Suprapubic skin (tissue), 4 donors: ENCODE measurements at places on chromosomes 2 and 18.
A peak's percentile ranks its signal among the peaks of the same experiment; 100 is the strongest.

GRCh38 chr18:74416124-74416523 is 41.0 kb downstream of the DIPK1C start:
- DNase-seq, result no peak
- H3K4me1 ChIP-seq, result no peaks in the 10 kb centered on the region
- peaks cover 6% of the 10 kb centered on the region for H3K27me3 ChIP-seq
- H3K36me3 ChIP-seq, result no peaks in the 10 kb centered on the region
- H3K4me3 ChIP-seq, result no peak overlapping the region

DNA sequence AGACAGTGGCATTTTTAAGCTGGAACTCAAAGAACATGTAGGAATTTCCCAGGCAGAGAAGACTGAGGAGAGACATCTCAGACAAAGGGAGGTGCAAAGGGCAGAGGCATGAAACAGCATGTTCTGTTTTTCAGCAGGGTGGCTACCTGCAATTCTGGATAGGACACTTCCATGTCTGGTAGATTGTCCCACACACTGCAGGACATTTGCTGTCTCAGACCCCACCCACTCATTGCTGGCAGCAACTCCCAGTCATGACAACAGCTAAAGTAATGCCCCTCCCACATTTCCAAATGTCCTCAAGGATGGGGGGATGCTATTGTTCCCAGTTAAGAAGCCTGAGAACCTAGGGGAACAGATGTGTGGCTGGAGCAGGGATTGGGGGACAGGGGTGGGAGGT is 40.8 kb downstream of the ANKRD44 start:
- H3K27me3 ChIP-seq, result no peaks in the 10 kb centered on the region
- peaks cover 11% of the 10 kb centered on the region for H3K4me1 ChIP-seq
- H3K4me3 ChIP-seq, result no peak overlapping the region
- no peak overlapping the region for H3K27ac ChIP-seq

- no peaks in the 10 kb centered on the region for H3K4me1 ChIP-seq
- no peaks in the 10 kb centered on the region for H3K27me3 ChIP-seq
- no peak overlapping the region for H3K27ac ChIP-seq
- DNase-seq, result no peak
Measured at GRCh38 chr2:232146294-232146693, 184.8 kb downstream of the DIS3L2 start.

DNA sequence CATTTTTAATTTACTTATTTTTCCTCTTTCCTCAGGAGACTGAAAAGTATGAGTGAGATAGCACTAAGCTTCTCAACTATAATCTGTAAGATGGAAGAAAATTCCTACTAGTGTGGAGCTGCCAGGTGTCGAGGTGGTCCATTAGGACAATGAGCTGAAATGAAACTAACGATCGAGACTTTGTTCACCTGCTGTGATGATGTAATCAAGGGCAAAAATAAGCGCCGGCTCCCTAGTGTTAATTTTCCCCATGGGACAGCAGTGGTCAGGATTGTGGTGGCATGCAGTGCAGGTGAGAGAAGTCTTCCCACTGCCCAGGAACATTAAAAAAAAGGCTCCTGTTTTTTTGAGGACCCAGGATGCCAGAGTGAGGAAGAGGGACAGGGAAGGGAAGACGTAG is 859.1 kb upstream of the GCFC2 start:
- no peaks in the 10 kb centered on the region for H3K27me3 ChIP-seq
- H3K36me3 ChIP-seq, result no peaks in the 10 kb centered on the region
- no peaks in the 10 kb centered on the region for H3K4me1 ChIP-seq
- no peak for DNase-seq
- no peak overlapping the region for H3K27ac ChIP-seq
- H3K4me3 ChIP-seq, result no peak overlapping the region

DNA sequence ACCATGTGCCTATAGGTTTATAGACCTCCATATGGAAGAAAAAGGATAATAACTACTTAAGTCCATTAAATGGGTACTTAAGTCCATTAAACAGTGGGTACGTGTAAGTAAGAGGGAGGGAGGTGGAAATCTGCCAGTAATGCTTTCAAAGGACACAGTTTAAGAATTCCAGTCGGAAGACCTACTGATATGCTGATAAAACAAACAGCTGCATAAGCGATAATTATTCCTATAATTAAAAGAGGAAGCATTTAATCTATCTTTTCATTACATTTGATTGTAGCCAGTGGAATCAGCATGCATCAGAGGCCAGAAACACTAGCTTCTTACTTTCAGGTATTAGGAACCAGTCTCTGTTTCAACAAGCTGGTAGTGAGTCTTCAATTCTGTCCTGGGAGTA is 96.4 kb upstream of the DDX18 start:
- DNase-seq, result no peak
- no peaks in the 10 kb centered on the region for H3K36me3 ChIP-seq
- no peaks in the 10 kb centered on the region for H3K27me3 ChIP-seq
- no peak overlapping the region for H3K4me3 ChIP-seq
- no peak overlapping the region for H3K27ac ChIP-seq
- H3K4me1 ChIP-seq, result no peaks in the 10 kb centered on the region

GRCh38 chr2:228819701-228820100 is 451.4 kb downstream of the PID1 start:
- H3K36me3 ChIP-seq, result no peaks in the 10 kb centered on the region
- H3K27ac ChIP-seq, result no peak overlapping the region
- no peaks in the 10 kb centered on the region for H3K4me1 ChIP-seq
- DNase-seq, result no peak

- no peaks in the 10 kb centered on the region for H3K4me1 ChIP-seq
- no peaks in the 10 kb centered on the region for H3K27me3 ChIP-seq
- no peaks in the 10 kb centered on the region for H3K36me3 ChIP-seq
- DNase-seq, result no peak
Measured at GRCh38 chr2:148298196-148298595, 277.3 kb downstream of the MBD5 start.

GRCh38 chr18:60485201-60485600 is 112.6 kb upstream of the MC4R start:
- no peak overlapping the region for H3K4me3 ChIP-seq
- no peak for DNase-seq
- no peaks in the 10 kb centered on the region for H3K27me3 ChIP-seq
- H3K36me3 ChIP-seq, result no peaks in the 10 kb centered on the region
- H3K27ac ChIP-seq, result no peak overlapping the region

DNA sequence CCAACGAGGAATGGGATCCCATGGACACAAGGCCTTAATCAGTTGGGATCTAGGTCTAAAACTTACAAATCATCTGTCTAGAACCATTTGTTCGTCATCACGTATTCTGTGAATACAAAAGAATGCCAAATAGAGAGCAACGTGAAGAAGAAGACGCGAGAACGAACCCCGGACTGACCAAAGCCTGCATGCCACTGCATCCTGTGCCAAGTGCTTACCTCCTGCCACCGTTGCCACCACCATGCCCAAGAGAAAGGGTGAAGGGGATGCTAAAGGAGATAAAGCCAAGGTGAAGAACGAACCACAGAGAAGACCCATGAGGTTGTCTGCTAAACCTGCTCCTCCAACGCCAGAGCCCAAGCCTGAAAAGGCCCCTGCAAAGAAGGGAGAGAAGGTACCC is 30.2 kb downstream of the ITSN2 start:
- H3K4me1 ChIP-seq, result peaks cover 21% of the 10 kb centered on the region
- no peak overlapping the region for H3K27ac ChIP-seq
- no peak for DNase-seq
- peaks cover 2% of the 10 kb centered on the region for H3K36me3 ChIP-seq

DNA sequence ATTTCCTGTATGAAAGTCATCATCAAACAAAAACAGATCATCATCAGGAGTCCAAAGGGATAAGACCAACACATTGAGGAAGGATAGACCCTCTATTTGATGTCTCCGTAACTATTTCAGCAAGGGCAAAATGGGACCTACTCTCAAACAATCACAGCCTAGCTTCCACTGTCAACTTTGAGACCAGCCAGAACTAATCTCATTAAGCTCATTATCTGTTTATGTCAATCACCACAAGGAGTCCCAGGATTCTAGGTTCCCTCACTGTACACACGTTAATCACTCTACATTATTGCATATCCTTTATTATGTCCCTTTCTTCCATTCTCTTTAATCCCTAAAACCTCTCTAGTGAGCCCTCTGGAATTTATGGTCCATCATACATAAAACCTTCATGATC is 370.3 kb upstream of the LINC00305 start:
- no peak overlapping the region for H3K4me3 ChIP-seq
- no peaks in the 10 kb centered on the region for H3K27me3 ChIP-seq
- no peak overlapping the region for H3K27ac ChIP-seq

- peaks cover 18% of the 10 kb centered on the region for H3K4me1 ChIP-seq
- no peak overlapping the region for H3K4me3 ChIP-seq
- H3K36me3 ChIP-seq, result no peaks in the 10 kb centered on the region
- H3K27me3 ChIP-seq, result peaks cover 3% of the 10 kb centered on the region
- no peak for DNase-seq
Measured at GRCh38 chr2:1721706-1722646, 22.3 kb downstream of the PXDN start.

- H3K27me3 ChIP-seq, result no peaks in the 10 kb centered on the region
- no peaks in the 10 kb centered on the region for H3K36me3 ChIP-seq
- no peak overlapping the region for H3K4me3 ChIP-seq
- no peak for DNase-seq
- no peak overlapping the region for H3K27ac ChIP-seq
- H3K4me1 ChIP-seq, result peaks cover 8% of the 10 kb centered on the region
Measured at GRCh38 chr18:44851856-44852621, 171.4 kb downstream of the SETBP1 start.

DNA sequence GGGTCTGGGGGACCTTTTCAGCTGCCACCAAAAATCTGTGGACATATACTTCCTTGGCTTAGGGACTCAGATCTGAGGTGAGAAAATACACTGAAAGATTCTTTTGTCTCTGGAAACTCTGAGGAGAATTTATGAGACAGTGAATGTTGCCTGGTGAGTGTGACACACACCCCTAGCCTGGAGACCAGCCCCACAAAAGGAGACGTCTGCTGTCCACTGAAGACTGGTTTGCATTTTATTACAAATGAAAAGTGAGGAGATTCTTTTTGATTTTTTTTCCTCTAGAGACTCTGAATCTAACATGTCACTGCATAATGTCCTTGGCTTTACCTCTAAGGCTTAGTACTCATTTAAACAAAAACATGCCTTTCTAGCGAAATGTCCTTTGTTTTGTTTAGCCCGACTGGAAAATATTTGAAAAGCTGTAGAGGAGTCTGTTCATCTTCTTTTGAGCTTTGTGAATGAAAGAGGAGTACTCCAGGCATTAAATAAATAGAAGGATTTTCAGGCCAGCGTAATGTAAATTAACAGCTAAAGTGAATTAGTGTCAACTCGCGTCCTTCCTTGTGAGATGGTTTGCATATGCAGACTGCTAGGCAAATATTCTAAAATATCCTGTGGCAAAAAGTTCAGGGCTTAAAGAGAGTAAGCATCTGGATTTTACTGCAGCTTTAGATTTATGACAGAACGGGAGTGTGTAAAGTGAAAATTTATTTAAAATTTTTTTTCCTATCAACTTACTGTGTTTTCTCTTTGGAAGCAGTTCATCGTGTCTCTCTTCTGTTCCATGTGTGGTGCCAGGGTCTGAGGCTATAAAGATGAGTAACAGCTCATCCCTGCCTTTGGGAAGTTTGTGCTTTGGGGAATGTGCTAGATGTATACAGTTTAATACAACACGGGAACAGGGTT is 125.4 kb downstream of the VWA3B start:
- H3K27me3 ChIP-seq, result peaks cover 25% of the 10 kb centered on the region
- DNase-seq, result no peak
- no peak overlapping the region for H3K27ac ChIP-seq
- H3K36me3 ChIP-seq, result no peaks in the 10 kb centered on the region
- H3K4me1 ChIP-seq, result no peaks in the 10 kb centered on the region

GRCh38 chr2:70087702-70088597 is 673 bp downstream of the PCBP1 start:
- H3K27ac ChIP-seq, result peak overlapping the region; percentile 99
- H3K36me3 ChIP-seq, result peaks cover 8% of the 10 kb centered on the region
- H3K27me3 ChIP-seq, result no peaks in the 10 kb centered on the region
- H3K4me3 ChIP-seq, result peak overlapping the region; percentile 68

DNA sequence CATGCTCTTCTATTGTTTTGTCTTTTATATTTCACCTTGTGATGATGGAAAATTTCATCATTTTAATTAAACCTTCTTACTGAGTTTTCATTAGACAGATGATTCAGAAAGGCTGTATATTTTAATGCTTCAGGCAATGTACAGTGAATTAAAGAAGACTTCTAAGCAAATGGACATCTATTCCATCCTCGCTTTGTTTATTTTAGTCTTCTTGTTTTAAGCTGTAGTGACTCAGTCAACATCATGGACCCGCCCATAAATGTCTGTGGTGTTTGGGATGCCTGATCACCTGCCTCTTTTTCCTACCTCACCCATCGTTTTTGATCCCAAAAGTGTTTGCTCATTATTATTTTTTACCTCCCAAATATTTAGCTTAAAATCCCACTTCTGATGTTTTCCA is 43.1 kb downstream of the KYNU start:
- no peak overlapping the region for H3K27ac ChIP-seq
- H3K4me3 ChIP-seq, result no peak overlapping the region
- H3K4me1 ChIP-seq, result no peaks in the 10 kb centered on the region
- no peaks in the 10 kb centered on the region for H3K27me3 ChIP-seq

DNA sequence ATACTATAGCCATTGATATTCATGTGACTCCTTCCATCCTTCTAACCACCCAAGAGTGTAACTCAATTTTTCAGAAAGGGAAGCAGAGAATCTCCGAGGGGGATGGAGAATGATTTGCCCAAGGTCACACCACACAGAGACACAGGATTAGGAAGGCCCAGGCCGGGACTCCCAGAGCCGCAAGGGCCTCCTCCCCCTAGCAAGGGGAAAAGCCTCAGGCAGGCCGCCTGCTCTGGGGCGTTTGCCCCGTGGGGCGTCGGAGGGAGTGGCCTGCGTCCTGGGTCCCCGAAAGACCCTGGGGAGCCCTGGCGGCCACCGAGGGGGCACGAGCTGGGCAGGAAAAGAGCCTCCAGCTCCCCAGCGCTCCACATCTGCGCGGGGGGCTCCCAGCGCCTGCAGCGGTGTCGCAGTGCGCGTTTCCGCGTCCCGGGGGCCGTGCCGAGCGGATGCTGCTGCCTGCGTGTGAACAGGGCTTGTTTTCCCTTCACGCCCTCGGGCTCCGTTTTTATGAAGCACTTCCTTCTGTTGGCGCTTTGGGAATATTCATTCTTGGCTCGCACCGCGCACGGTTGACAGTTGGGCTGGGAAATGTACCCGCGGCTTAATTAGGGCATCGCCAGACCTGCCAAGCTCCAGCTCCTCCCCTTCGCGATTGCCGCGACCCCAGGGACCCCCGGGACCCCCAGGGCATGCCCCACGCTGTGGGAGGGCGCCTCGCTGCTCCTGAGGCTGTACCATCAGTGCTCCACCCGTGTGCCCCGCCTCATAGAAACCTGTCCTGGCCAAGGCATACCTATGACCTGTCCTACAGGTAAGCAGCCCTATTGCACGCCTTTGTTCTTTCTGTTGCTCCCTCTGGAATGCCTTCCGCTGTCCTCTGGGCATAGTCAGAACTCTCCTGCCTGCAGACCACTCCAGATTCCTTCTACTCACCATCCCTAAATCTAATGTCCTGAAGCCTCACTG is 158.9 kb upstream of the GLI2 start:
- DNase-seq, result no peak
- no peak overlapping the region for H3K27ac ChIP-seq
- no peaks in the 10 kb centered on the region for H3K36me3 ChIP-seq
- peaks cover 2% of the 10 kb centered on the region for H3K27me3 ChIP-seq
- H3K4me1 ChIP-seq, result peaks cover 14% of the 10 kb centered on the region
